ENCODE measurements at places on chromosomes 11 and 22.

DNA sequence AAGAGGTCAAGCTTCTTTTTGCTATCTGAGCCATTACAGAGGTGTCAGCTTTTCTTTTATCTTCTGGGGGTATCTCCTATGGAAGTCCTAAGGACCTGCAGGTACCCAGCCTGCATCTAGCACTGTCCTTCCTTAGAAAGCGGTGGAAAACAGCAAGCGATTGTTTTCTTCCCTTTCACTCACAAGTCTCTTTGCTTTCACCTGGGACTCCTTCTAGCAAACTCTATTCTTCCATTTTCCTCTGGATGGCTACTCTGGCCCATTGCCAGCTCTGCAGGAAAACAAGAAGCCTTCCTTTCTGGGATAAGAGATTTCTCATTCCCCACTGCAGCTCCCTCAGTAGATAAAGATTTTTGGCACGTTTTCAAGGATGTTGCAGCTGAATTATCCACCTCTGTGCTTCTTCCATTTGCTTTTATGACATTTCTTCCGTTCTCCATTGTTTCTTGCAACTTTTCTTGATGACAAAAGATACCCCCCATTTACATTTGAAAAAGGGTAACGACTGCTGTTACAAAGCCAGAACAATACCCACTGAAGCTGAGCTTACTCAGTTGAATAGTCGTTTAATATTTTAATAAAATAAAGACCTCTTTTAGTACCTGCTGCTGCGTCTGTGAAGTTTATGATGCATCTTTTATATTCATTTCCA, 40.2 kb upstream of the BDNF start:
- no peak for DNase-seq

DNA sequence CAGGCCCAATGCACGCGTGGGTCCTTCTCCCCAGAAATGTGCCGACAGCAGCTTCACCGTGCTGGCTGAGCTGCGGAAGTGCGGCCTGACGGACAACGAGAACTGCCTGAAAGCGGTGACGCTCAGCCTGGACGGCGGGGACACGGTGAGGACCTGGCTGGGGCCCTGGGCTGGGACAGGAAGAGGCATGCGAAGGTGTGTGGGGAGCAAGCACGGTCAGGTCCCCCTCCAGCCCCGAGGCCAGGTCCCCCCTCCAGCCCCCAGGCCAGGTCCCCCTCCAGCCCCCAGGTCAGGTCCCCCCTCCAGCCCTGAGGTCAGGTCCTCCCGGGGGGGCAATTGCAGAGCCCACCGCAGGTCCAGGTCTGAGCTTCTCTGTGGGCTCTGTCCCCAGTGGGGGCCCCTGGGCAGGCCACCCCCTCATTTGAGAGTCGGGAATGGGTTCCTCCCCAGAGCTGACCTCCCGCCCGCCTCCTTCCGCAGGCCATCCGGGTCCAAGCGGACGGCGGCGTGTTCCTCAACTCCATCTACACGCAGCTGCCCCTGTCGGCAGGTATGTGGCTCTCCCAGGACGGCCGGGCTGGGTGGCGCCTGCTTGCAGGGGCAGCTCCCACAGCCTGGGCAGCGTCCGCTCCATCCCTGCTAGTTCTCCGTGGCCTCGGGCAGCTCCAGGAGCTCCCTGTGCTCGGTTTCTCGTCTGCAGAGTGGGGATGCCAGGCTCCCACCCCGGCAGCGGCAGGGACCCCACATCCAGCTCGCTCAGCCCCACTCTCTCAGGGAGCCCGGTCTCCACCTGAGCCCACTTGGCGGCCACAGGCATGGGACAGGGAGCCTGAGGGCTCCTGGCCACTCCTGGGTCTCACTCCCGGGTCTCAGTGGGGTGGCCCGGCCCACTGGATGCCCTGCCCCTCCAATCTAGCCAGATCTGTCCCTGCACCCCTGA, 7.9 kb downstream of the MUC5B start:
- no peak for DNase-seq

GRCh38 chr11:57200917-57201316, 19.2 kb downstream of the LRRC55 start:
- no peak for DNase-seq

DNA sequence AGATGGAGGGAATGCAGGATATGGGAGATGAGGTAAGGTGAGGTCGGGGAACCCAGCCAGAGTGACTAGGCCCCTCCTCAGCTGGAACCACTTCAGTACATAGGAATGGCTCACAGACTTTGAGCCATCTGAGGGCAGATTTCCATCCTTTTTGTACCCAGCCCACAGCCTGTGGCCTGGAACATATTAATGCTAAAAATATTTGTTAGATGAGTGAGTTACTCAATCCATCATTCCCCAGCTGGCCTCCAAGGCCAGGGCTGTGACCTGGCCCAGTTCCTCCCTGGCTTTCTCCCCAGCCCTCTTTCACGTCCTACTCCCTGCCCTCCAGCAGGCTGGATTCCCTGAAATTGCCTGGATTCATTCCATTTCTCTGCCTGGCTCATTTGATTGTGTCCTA, 57.2 kb upstream of the PRDM11 start:
- DNase-seq = no peak

- DNase-seq = no peak
Measured at GRCh38 chr11:123166071-123166559, 28.9 kb downstream of the CLMP start.

- no peak for DNase-seq
Measured at GRCh38 chr22:50583294-50583861, 729 bp upstream of the CHKB start.

DNA sequence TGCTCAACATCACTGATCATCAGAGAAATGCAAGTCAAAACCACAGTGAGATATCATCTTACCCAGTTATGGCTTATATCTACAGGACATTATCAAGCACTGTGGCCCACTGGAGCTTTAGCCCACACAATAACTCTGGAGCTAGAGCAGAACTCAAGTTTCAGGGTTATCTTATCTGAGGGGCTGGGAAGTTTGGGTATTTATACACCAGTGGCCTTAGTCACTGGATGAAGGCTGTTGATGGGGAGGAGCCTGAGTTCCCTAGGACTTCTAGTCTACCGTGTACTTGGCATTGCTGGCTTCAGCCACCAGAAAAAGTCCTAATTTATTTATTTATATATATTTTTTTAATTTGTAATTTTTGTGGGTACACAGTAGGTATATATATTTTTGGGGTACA, 19.3 kb downstream of the HSD17B12 start:
- no peak for DNase-seq

DNA sequence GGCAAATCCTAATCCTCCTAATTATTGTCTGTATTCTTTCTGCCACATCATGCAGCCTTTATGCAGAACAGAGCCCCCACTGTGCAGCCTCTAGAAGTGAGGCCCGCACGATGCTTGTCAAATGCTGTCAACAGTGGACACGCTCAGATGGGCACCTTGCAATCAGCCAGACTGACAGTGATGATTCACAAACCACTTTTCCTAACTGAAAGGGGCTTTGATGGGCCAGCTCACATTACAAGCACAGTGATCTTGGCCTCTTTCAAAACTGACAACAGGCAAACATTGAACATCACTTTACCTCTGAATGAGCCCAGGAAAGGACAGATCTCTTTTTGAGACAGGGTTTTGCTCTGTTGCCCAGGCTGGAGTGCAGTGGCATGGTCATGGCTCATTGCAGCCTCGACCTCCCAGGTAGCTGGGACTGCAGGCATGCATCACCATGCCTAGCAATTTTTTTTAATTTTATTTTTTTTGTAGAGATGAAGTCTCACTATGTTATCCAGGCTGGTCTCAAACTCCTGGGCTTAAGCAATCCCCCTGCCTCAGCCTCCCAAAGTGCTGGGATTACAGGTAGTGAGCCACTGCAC, 18.0 kb upstream of the E2F8 start:
- no peak for DNase-seq

- DNase-seq = no peak
Measured at GRCh38 chr22:20008221-20008995, 8.2 kb downstream of the ARVCF start.

- no peak for DNase-seq
Measured at GRCh38 chr11:118645066-118645715, 34.3 kb downstream of the TREH start.

- no peak for DNase-seq
Measured at GRCh38 chr11:2325719-2326118, 23.9 kb downstream of the TSPAN32 start.

DNA sequence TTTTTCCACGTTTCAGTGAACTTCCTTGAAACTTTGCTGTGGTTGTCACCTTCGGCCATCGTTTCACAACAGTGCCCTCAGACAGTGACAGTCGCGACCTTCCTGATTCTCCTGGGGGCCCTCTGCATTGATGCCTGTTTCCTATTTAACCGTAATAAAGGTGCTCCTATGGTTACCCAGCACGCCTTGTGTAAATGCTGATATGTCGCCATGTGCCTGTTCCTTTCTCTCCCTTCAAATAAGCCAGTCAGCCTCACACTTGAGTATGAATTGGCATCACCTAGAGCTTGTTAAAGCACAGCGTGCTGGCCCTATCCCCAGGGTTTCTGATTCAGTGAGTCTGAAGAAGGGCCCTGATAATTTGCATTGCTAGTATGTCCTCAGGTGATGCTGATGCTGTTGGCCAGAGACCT, 104.8 kb downstream of the MICAL2 start:
- no peak for DNase-seq

GRCh38 chr11:75893251-75893650, 78.2 kb downstream of the UVRAG start:
- no peak for DNase-seq
